NCI-H2171 treated with DMSO at 0.1 percent for 48 hours (cell line): ENCODE measurements at places on chromosomes 11 and 22.
A peak's percentile ranks its signal among the peaks of the same experiment; 100 is the strongest.

GRCh38 chr11:7098235-7098832, 9.5 kb downstream of the RBMXL2 start:
- peak; percentile 43 for DNase-seq

DNA sequence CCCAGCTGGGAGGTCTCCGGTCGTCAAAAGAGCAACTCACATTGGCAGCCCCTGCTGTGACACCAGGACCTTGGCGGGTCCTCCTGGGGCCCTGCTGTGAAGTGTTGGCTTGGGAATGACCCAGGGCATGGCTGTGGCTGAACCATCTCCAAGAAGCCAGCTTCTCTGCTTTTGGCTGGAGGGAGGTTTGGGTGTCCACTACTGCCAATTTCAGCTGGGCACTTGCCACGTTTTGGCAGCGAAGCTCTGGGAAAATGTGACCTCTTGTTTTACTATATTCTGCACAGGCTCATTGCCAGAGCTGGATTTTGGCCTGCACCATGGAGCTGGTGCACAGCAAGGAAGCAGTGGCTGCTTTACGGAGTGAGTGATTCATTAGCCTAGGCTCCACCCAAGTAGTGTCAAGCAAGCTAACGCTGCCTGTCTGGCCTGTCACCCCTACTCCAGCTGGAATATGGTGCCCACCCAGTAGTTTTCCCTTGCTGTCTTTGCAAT, 24.3 kb upstream of the SMCO4 start:
- DNase-seq = no peak

- DNase-seq = no peak
These were observed 428 bp downstream of the CDKN1C start for GRCh38 chr11:2885017-2885677.

GRCh38 chr11:25547292-25547691, 784.6 kb upstream of the ANO3 start:
- DNase-seq = no peak

GRCh38 chr11:2689651-2690575, 9.9 kb downstream of the KCNQ1OT1 start:
- no peak for DNase-seq

DNA sequence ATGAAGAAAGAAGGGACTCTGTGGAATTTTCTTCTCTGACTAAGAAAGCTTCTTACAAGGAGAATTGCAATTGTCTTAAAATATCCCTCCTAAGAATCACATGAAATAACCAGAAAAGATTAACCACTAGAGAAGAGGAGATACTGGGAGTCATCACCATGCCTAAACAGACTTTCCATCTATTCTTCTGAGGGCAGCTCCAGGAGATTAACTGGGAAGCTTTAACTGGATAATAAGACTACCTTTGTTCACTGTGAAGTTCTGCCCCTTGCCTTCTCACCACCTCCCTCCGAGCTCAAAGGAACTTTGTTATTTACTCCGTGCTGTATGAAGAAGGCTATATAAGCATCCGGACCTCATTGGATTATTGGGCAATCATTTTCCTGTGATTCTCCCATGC, 24.5 kb upstream of the MMP7 start:
- no peak for DNase-seq
